ENCODE measurements at places on chromosomes 6 and 20.

- no peak for DNase-seq
Measured at GRCh38 chr6:140316966-140317365, 942.5 kb upstream of the CITED2 start.

- no peak for DNase-seq
Measured at GRCh38 chr6:99130897-99131873, 183.4 kb upstream of the FBXL4 start.

- DNase-seq: no peak
Measured at GRCh38 chr20:9478771-9479170, 35.6 kb upstream of the LAMP5 start.

DNA sequence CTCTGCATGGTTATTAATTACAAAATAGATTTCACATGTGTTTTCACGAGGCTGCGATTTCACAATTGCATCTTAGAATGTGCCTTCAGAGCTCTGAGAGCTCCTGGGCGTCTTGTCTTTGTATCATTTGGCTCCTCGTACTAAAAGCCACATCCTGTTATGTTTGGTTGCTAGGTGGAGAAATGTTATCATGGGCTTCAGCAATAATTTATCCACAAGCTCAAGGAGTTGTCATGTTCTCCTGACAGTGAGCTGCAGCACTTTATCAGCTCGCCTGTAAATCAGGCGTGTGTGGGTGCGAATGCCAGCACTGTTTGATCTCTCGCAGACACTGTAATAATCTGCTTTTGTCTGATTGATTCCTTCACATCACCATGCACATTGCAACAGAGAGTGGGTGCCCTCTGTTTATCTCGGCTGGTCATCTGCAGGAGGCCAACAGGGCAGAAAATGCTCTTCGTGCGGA, 218.6 kb upstream of the ZFP64 start:
- DNase-seq: peak; percentile 46

DNA sequence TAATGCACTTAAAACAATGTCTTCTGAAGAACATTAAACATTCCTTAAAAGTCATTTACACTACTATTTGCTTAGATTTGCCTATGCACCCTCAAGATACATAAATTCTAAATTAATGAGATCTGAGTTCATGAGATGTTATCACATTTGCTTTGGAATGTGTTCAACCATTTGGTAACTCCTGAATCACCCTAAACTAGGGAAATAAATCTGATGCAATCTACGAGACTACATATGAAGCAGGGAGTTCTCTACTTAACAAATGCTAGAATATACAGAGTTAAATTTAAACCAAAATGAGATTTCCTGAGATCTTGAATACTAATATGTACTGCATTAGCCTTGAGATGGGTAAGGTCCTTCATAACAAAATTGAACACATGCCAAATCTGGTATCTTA, 170.1 kb downstream of the CLIC5 start:
- DNase-seq: no peak

DNA sequence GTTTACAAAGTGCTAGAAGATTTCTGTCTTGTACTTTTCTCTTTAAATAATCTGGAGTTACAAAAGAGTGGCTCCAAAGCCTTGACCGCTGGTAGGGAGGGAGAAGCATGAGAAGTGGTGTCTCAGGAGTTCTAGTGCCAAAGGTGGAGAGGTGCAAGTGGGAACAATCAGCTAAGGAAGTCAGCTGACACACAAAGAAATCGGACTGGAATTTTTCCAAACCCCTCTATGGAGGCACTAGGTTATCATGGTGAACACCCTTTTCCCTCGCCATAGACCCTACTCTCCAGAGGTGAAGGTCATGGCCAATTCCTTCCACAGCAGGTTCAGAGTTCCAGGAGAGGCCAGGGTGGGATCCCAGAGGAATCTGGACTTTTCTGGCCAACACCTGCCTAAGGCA, 14.8 kb downstream of the PLAGL2 start:
- DNase-seq: no peak

GRCh38 chr20:2820084-2820895, 4.1 kb downstream of the TMEM239 start:
- DNase-seq: no peak

GRCh38 chr20:49627329-49627761, 59.4 kb upstream of the PTGIS start:
- DNase-seq: no peak

- DNase-seq: peak; percentile 7
Measured at GRCh38 chr20:24149881-24150307, 161.3 kb upstream of the GGTLC1 start.

DNA sequence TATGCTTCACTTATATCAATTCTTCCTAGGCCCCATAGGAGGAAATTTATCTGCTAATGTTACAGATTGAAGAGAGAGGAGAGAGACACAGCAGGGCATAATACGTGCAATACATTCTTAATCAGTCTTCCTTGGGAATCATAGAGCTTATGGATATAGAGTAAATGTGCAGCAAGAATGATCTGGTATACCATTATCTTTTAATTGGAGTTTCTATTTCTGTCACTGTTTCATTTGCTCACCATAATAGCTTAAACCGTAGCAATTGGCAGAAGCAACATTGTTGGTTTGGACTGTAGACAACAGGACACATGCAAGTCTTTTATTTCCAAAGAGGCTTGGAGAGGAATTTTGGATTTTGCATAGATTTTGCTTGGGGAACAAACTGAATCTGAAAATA, 68.1 kb upstream of the PCSK2 start:
- DNase-seq: no peak

DNA sequence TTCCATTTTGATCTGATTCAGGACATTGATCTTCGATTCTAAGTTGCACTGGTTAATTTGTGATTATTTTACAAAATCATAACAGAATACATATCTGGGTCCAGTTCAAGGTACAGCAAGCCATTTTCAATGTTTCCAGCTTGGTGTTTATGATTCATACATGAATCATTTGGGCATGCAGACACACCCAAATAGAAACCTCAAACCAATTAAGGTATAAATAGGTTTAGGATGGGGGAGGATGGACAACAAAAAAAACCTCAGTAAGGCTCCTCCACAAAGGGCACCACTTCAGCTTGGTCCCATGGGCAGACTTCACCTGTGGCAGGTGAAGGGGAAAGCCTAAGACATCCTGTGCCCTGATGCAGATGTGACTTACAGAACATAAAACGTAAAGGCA, 192.7 kb downstream of the KHDC1L start:
- DNase-seq: no peak

DNA sequence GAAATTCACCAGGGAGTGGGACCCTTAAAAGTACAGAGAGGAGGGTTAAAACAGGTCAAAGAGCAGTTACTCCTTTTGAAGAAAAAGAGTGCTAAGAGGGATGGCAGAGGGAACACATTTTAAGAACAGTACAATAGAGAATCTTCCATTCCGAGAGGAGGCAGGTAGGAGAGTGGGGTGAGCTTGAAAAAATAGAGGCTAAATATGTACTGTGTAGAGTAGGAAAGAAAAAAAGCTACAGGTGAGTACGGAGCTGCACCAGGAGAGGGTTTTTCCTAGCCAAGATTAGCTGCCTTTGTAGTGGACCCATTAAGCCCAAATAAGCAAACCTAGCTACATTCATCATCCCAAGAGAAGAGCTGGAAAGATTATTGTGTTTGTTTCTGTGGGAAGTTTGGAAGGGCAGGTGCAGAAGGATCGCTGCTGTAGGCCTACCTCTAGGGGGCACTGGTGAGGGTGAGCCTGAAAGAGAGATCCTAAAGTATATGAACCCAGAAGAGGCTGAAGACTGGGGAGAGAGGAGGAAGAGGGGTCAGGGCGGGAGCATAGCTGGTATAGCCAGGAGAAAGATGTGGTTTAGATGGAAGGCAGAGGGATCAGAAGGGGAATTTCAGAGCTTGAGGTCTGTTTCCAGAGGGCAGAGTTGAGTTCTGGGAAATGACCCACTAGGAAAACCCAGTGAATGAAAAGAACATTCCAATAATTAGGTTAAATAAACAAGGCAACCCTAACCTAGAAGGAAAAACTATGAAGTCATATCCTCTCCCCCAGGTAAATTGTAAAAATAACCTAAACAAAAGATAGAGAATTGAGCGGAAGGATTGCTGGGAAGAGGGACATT, 50.2 kb upstream of the HINT3 start:
- peak; percentile 70 for DNase-seq

- DNase-seq: no peak
Measured at GRCh38 chr20:35491823-35492222, 36.4 kb downstream of the CEP250 start.

DNA sequence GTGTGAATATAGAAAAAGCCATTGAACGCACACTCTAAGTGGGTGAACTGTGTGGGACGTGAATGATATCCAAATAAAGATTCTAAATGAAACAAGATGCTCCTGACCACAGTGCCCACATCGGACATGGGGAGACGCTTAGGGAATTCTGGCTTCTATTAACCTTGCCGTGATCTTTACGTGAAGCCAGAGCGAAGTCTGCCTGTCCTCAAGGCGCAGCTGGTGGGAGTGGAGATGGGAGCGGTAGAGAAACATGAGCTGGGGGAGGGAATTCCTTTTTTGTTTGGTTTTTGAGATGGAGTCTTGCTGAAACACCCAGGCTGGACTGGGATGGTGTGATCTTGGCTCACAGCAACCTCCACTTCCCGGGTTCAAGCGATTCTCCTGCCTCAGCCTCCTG, 46.0 kb downstream of the VSTM2L start:
- DNase-seq: no peak

DNA sequence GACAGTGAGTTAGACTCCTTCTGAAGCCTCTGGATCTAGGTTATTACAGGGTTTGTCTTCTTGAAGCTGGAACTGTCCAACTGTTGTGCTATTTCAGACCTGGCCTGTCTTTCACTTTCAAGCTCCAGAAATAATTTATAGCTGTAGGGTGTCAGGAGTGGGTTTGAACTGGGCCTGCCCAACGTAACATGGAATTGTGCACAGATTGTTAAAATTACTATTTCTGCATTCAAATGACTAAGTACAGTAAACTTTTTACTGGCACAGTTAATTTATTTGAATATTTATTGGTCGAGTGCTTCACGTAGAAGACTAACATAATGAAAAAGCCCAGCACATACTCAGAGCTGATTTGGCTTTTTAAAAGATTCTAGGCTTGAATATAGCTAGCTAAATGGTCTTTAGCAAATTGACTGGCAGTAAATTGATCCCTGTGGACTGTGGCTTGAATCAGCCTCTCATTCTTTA, 74.3 kb downstream of the ARID1B start:
- no peak for DNase-seq

DNA sequence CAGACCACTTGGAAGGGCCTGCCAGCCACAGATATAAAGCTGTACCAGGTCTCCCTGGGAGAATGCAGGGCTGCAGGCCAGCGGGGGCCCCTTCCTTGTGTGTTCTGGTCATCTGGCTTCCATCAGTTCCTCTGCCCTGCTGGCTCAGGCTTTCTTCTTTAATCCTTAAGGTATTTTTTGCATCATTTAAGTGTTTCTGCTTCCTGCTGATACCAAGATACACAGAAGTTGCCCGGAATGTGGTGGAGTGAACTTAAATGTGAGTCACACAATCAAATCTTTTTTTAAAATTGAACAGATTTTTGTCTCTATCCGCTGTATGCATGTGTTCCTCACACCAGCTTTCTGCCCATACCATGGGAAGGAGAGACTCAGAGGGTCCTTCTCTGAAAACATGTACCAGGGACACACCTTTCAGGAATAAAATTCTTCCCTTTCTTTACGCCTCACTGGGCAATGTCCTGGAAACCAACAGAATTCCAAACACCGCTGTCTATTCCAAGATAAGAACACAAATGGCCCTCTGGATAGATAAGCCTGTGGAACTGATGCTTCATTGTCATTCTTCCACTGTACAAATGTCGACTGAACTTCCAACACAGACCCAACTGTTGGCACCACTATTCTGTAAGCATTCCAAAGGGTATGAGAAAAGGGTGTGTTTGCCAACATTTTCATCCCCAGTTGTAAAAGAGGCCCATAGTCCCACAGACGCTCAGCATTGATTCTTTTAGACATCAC, 206.2 kb upstream of the MYLIP start:
- no peak for DNase-seq

DNA sequence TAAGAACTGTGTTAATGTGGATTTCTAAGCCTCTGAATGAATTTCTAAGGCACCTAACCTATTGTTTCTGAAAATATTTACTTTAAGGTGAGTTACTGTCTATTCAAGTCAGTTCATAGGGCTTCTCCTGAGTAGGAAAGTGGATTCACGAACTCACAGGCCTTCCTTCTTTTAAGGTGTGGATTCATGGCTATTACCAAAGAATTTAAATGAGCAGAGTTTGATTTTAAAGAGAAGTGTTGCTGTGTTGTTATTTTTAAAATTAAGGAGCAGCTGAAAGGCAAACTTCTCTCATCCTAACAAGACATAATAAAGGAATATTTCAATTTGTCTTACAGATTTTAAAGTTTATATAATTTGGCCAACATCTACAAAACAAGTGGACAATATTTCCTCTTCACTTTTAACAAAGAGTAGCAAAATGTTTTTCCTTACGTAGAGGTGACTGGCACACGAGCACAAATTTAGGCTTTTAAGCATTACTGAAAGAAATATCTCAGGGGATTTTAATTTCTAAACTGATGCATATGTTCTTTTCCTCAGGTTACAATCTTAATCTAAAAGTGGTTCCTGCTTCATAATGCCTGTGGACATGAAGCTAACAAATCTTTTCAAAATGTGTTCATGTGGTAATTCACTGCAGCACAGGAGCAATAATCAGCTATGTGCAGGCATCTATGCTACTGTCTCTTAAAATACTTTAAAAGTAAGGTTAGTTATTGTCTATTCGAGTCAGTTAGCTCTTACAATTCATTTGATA, 602 bp upstream of the TSPYL4 start:
- DNase-seq: no peak

GRCh38 chr6:112100561-112100960, 13.2 kb downstream of the FAM229B start:
- DNase-seq: no peak

GRCh38 chr6:107816818-107817217, 7.3 kb downstream of the SCML4 start:
- DNase-seq: no peak

- no peak for DNase-seq
Measured at GRCh38 chr20:57480444-57481160, 44.3 kb downstream of the CTCFL start.

- no peak for DNase-seq
Measured at GRCh38 chr6:167575158-167575696, 250.3 kb downstream of the TTLL2 start.

- DNase-seq: no peak
Measured at GRCh38 chr20:15061061-15061430, 723.6 kb upstream of the FLRT3 start.

GRCh38 chr20:47799116-47799715, 13.9 kb upstream of the SULF2 start:
- no peak for DNase-seq

GRCh38 chr6:106746652-106747051, 117.3 kb downstream of the QRSL1 start:
- no peak for DNase-seq

- DNase-seq: no peak
Measured at GRCh38 chr6:4858194-4859015, 82.2 kb downstream of the CDYL start.

GRCh38 chr6:69735027-69735426, 61.8 kb downstream of the LMBRD1 start:
- no peak for DNase-seq

GRCh38 chr6:45031601-45032000, 296.5 kb upstream of the RUNX2 start:
- no peak for DNase-seq
